ENCODE measurements at places on chromosomes 1 and 21.

DNA sequence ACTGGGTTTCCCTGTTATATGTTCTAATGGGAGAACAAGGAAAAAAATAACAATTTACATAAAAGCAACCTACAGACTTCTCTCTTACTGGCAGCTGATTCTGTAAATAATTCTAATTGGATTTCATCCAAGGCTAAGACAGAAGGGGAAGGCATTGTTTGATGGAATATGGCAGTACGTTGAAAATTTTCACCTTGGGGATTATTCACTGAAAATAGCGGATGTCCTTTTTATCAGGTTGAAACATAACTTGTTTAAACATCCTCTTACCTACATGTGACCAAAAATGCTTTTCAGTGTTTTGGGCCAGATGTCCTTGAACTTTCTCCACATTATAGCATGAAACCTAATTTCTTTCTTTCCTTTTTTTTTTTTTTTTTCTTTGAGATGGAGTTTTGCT is 24.9 kb downstream of the TSNAX start:
- DNase-seq, result no peak

DNA sequence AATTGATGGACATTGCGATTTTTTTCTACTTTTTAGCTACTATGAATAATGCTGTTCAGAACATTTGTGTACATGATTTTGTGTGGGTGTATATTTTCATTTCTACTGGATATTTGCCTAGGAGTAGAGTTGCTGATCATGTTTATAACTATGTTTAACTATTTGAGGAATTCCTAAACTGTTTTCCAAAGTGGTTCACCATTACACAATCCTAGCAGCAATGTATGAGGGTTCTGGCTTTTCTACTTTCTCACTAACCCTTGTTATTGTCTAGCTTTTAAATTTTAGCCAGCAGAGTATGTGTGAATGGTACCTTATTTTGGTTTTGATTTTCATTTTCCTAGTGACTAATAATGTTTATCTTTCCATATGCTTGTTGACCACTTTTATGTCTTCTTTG is 86.2 kb downstream of the ATG4C start:
- DNase-seq, result no peak

DNA sequence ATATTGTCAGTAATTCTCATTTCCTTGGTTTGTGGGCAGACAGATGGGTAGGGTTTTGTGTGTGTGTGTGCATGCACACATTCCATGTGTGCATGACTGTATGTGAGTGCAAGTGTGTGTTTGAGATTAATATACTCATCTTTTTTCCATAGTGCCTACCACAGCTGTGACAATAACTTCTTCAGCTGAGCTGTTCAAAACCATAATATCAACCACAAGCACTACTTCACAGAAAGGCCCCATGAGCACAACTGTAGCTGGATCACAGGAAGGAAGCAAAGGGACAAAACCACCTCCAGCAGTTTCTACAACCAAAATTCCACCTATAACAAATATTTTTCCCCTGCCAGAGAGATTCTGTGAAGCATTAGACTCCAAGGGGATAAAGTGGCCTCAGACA is 149.3 kb downstream of the ADGRL2 start:
- DNase-seq, result no peak

GRCh38 chr1:54163573-54163972 is 10.8 kb upstream of the CDCP2 start:
- DNase-seq, result no peak

GRCh38 chr1:53964109-53964508 is 18.0 kb downstream of the LRRC42 start:
- no peak for DNase-seq

GRCh38 chr1:54051933-54052430 is 1.0 kb downstream of the TMEM59 start:
- DNase-seq, result no peak

DNA sequence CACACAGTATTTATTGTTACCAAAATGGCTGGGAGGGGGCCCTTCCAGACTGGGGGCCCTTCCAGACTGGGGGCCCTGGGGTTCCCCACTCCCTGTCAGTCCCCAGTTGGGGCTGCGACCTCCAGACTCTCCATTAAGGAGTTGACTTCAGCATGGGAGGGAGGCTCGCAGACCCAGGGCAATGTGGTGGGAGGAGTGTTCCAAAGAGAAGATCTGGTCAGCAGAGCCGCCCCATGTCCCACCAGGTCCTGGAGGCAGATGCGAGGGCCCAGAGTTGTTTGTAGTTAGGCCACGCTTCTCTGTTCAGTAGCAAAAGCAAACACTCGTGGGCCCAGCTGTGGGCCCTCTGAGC is 285.5 kb downstream of the LRRC40 start:
- no peak for DNase-seq

DNA sequence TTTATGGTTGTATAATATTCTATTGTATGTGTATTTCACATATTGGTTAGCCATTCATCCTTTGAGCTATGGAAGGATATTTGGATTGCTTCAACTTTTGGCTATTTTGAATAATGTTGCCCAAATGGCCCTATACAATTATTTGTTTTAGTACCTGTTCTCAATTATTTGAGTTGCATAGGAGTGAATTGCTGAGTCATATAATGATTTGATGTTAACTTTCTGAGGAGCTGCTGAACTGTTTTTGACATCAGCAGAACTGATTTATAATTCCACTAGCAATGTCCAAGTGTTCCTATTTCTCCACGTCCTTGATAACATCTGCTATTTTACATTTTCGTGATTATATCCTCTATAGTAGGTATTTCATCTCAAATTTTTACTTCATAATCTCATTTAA is 839.9 kb downstream of the KCNT2 start:
- no peak for DNase-seq

DNA sequence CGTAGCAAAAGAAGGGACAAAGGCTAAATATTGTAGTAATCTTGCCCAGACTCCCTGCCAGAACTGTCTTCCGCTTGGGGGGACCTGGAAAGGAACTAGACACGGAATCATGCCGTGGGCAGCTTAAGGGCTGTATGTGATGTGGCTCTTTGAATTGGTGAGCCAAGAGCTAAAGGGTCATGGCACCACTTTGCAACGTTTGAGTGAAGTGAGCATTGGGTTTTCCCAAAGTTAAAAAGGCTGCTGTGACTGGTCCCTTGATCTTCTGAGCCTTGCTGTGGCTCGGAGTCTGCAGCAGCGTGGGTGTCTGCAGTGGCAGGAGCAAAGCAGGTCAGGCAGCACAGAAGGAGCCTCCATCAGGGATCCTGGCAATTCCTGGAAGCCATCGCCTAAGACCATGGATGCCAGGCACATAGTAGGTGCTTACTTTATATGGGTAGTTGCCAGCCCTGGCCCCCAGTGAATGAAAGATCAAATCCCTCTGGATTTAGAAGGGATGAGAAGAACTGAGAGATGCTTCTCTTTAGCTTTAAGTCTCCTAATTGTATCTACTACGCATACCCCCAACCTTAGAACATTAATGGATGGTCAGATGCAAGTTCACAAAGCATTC is 1.8 kb downstream of the SMYD2 start:
- DNase-seq, result no peak

DNA sequence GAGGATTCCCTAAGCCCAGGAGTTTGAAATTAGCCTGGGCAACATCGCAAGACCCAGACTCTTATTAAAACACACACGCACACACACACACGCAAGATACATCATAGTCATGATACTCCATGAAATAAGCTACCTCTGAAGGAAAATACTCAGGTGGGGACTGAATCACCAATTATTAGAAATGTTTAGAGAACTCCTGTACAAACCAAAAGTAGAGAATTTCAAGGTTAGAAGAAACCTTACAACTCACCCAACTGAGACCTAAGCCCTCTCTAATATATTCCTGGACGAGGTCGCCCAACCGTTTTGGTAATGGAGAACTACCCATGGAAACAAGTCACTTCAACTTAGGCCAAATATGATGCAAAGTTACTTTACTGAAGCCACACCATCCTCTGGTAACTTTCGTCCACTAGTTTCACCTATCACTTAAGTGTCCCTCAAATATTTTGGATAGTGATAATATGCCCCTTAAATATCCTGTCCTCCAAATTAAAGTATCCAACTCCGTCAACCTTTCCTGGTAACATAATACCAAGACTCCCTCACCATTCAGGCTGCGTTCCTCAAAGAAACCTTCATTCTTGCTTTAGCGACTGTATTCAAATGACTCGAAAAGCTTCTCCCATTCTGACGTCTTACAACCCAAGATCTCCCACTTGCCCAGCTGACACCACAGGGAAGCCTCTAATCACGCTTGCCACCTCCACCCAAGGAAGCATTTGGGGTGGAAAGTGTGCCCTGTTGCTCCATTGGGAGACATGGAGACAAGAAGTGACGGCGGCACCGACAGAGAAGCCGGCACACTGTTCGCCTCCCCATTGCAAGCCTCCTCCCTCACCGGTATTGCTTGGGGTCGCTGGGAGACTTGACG is 856 bp downstream of the NRDC start:
- DNase-seq, result no peak

GRCh38 chr21:46145840-46146691 is 9.3 kb downstream of the FTCD start:
- DNase-seq, result no peak

DNA sequence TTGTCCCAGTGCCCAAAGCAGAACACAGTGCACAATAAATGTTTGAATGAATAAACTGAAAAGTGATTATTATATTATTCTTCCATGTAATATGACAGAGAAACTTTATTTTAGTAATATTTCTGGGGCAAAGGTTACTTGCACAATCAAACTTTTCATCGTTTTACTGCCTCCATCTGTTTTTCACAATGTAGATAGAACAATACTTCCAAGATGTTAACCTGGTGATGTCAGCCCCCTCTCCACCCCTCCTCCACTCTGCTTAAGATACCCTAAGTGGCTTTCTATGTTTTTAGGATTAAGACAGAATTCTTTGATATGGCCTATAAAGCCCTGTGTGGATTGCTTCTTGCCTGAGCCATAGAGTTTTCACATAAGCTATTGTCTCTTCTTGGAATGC is 13.8 kb upstream of the NTMT2 start:
- no peak for DNase-seq

GRCh38 chr1:44947063-44947773 is 39.2 kb downstream of the EIF2B3 start:
- no peak for DNase-seq

GRCh38 chr1:8077120-8077573 is 51.0 kb upstream of the ERRFI1 start:
- DNase-seq, result no peak

DNA sequence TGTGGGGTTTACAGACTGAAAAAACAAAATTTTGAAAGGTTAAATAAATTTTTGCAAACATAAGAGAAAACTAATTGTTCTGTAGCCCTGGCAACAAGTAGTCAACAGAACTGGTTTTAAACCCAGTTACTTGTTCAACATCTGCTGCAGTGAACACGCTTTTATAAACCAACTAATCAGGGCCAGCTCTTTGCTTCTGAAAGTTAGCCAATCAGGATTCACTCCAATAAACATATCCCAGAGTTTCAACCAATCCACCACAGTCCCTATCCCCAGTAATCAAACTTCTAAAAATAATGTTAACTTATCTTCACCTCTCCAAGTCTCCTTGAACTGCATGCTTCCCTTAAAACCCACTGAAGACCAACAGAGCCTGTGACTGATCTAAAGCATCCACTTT is 306.6 kb downstream of the CTH start:
- DNase-seq, result no peak

DNA sequence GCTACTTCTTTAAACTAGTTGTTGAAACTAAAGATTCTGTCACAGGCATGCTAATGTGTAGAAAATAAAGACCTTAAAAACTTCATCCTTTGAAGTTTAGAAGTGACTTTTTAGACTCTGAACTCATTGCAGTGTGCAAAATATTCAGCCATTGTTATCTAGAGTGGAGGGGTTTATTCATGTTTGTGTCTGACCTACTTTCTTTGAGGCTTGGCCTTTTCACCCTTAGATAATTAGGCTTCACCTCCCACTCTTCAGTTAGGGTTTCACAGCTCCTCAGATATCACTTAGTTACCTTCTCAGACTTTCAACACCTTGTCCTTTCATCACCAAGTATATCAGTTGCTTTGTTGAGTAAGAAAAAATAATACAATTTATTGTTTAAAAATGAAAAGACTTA is 75.9 kb downstream of the IVNS1ABP start:
- no peak for DNase-seq

- no peak for DNase-seq
Observed at GRCh38 chr1:59769736-59770095, 45.0 kb upstream of the HOOK1 start.

DNA sequence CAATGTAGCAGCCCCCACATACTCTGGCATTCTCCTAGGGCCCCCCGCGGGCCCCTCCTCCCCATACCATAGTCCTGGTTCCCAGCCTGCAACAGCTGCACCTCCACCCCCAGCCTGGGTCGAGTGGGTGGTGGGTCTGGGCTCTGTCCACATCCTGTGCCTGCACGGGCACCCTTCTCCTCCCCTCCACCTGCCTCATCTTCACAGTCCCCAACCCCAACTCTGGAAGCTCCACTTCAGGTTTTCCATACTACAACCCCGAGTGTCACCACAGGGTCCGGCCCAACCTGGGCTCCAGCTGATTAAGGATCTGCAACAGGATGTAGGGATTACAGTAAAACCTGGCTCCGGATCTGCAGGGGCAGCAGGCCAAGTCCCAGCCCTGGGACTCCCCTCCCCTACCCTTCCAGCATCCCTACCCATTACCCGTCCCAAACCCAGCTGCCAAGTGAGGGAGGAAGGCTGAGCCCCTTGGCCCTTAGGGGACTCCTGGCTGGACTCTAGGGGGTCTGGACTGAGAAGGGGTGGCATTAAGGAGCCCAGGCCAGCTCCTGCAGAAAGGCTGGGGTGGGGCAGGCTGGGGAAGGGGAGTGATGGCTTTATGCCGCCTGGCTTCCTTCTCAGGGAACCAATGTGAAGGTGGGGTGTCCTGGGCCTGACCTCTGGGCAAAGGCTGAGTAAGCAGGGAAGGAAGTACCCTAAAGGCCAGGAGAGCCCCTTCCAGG is 116.8 kb downstream of the CASZ1 start:
- DNase-seq, result no peak

GRCh38 chr1:17031436-17031835 is 19.7 kb upstream of the ATP13A2 start:
- no peak for DNase-seq

GRCh38 chr1:223811634-223812101 is 34.1 kb downstream of the TP53BP2 start:
- no peak for DNase-seq

GRCh38 chr1:176950736-176951324 is 213.7 kb downstream of the ASTN1 start:
- DNase-seq, result no peak

- DNase-seq, result no peak
Observed at GRCh38 chr1:22044690-22045420, 7.7 kb upstream of the CDC42 start.

GRCh38 chr1:94332952-94333351 is 85.2 kb upstream of the ABCD3 start:
- no peak for DNase-seq

- no peak for DNase-seq
Observed at GRCh38 chr1:26483980-26484379, 11.7 kb downstream of the HMGN2 start.

Data from activated naive CD4-positive, alpha-beta T cell (primary cell).